ENCODE measurements at places on chromosomes 16 and 17.

DNA sequence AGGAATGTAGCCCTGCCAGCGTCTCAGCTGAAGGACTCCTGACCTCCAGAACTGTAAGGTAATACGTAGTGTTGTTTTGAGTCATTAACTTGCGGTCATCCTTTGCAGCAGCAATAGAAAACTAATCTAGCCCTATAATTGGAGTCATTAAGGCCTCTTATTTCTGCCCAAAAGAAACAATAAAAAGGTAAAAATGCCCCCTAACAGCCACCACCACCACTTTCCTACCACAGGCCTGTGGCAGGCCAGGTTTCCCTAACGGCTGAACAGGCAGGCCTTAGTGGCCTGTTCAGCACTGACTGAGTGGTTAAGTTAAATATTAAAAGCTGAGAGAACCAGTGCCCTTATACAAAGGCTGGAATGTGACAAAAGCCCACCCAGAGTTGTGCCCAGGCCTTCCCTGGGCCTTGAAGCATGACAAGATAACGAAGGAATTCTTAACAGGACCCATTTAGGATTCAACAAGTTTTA is 286.5 kb upstream of the ERCC4 start:
- DNase-seq = no peak

GRCh38 chr17:65389949-65390348 is 171.5 kb downstream of the AXIN2 start:
- no peak for DNase-seq

GRCh38 chr16:75380870-75381269 is 52.4 kb downstream of the CFDP1 start:
- no peak for DNase-seq

GRCh38 chr17:61223725-61224124 is 175.9 kb upstream of the TBX2 start:
- DNase-seq = no peak

DNA sequence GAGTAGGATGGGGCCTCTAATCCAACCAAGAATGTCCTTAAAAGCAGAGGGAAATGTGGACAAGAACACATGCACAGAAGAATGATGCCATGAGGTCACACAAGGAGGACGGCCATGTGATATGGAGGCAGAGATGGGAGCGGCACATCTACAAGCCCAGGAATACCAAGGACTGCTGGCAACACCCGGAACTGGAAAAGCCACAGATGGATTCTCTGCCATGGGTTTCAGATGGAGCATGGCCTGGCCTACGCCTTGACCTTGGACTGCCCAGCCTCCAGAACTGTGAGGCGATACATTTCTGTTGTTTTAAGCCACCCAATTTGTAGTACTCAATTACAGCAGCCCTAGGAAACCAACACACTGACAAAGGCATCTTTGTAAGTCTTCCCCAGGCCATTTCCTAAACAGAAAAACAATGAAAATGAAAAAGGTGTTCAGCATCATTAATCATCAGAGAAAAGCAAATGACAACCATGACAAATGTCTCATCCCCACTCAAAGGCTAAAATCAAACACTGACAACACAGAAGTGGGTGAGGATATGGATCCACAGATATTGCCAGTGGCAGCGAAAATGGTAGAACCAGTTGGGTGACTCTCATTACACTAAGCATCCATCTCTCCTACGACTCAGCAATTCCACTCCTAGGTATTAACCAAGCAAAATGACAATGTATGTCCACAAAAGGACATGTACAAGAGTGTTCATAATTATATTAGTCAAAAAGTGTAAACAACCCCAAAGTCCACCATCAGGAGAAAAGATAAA is 76.9 kb upstream of the CNEP1R1 start:
- no peak for DNase-seq

DNA sequence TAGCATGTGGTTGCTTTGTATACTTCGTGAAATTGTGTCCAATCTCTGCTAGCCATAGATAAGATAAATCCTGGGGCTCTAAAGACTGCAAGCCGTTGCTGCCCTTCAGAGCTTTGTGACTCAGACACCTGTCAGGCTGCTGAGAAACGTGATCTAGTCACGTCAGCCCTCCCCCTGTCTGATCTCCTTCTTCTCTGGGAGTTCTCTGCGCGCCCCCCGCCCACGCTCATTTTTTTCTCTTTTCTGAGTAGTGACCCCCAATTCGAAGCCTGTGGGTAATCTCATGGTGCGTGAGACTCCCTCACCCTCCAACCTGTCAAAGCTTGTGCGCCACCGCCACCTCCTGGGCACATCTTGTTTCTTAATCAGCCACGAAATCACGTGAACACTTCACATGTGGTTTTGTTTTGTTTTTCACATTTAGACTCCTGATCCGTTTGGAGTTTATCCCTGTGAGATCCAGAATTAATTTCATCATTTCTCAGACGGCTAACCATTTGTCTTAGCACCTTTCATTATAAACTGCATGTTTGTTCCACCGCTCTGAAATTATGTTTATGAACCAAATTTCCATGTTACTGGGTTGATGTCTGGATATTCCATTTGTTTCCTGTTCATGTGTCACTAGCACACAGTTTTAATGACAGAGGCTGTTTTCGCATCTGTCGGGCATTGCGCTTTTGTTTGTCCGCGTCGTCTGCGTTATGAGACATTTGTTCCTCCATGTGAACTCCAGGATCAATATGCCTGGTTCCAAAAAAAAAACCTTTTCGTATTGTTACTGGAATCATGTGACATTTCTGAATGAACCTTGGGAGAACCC is 977 bp upstream of the ZNF778 start:
- peak; percentile 60 for DNase-seq

GRCh38 chr16:18003033-18003432 is 333.5 kb downstream of the NPIPA8 start:
- DNase-seq = no peak

DNA sequence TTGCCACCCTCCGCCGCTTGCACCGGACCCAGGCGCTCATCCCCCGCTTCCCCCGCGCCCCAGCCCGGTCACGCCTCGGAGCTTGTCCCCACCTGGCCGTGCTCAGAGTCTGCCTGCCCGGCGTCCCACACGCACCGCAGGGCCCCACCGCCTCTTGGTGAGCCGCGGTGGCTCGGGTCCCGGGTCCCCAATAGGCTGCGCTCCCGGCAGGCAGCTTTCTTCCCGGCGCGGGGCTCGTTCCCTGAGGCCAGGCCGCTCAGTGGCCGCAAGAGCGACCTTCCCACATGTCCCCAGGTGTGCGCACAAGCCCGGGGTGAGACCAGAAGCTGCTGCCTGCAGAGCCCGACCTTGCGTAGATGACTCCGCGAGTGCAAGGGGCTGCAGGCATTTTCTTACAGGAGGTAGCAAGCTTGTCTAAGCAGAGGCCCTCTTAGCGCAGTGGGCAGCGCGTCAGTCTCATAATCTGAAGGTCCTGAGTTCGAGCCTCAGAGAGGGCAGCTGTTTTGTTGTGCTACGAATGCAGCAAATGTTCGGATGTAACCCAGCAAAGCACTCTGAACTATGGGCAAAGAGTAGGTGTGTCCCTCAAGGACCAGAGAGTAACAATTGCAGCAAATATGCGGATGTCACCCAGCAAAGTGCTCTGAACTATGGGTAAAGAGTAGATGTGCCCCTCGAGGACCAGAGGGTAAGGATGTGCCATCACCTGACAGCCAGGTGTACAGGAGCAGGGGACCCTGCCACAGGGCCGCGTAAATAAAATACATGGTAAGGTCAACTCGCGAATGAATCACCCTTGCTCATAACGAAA is 15.6 kb downstream of the TLE7 start:
- DNase-seq = no peak

DNA sequence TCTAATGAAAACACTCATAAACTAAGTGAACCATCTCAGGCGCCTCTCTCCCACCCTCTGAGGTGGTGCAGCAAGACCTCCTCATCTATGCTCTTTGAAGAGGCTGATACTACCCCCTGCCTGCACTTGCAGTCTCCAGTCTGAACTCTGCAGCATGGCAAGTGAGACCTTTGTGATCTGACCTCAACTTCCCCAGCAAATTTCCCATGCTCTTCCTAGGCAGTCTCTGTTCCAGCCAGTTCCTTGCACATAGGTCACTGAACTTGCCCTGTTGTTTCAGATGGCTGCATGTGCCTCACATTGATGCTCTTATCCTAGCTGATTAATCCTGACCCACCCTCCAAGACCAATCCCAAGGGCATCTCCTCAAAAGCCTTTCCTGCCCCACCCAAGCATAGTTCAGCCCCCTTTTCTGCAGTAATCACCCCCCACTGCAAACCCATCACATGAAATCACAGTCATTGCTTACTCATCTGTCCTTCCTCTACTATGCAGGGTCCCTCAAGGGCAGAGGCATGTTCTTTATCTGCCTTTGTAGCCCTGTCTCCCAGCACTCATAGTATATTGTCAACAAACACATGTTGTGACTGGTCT is 42.0 kb downstream of the TBX21 start:
- DNase-seq = no peak

- no peak for DNase-seq
These were observed 676.2 kb downstream of the CDH11 start for GRCh38 chr16:64445649-64446048.

- DNase-seq = no peak
These were observed 2.4 kb upstream of the CACNA1H start for GRCh38 chr16:1150511-1150982.

DNA sequence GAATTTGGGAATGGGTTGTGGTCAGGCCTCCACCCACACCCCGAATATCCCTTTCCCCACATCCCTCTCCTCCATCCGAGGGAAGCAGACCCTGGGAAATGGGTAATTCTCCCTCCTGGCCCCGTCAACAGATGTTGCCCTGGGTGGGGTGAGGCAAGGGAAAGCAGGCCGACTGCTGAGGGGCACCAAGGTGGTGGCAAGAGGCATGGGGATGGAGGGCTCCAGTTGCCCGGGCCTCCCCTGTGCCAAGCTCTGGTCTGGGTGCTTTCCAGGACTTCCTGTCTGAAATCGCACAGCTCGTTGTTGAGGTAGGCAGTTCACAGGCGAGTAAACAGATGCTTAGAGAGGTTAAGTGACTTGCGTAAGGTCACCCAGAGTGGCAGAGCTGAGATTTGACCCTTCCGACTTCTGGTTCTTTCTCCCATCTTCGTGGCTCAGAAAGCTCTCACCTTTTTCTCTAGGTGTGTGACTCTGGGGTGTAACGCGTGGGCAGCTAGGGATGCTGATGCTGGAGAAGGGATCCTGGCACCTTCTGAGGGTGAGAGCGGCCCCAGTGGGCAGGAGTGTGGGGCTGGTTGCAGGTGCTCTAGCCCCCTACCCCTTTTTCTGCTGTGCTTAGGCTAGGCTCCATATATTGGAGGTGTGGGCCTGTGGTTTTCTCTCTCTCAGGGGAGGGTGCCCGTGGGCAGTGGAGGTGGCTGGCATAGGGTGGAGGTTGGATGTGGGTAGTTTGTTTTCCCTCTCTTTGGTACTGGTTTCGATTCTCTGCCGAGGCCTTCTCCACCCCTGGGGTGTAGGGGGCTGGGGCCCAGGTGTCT is 17.2 kb downstream of the RARA start:
- DNase-seq = no peak

GRCh38 chr17:31495022-31495885 is 103.8 kb downstream of the RAB11FIP4 start:
- no peak for DNase-seq

GRCh38 chr17:32483451-32484019 is 3.3 kb upstream of the CDK5R1 start:
- DNase-seq = peak; percentile 71

- DNase-seq = peak; percentile 59
These were observed 199.3 kb downstream of the NTN1 start for GRCh38 chr17:9220398-9221146.

GRCh38 chr17:4607773-4608187 is 23.5 kb downstream of the SMTNL2 start:
- no peak for DNase-seq

DNA sequence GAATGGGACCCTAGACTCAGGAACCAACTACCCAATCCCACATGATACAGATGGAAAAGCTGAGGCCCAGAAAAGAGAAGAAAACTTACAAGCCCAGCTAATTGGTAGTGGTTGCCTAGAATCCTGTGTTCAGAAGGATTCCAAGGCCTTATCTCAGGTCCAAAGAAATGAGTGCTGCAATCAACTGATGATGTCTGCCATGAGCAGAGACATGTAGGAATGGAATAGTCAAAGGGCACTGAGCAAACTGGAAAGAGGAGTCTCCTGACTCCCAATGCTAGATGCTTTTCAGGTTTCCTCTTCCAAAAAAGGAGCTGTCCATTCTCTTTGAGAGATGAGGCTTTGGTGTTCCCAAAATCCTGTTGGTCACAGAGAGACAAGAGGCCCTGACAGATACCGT is 210.6 kb downstream of the ZNF423 start:
- no peak for DNase-seq

GRCh38 chr16:14354561-14355351 is 275.3 kb downstream of the PARN start:
- DNase-seq = no peak

DNA sequence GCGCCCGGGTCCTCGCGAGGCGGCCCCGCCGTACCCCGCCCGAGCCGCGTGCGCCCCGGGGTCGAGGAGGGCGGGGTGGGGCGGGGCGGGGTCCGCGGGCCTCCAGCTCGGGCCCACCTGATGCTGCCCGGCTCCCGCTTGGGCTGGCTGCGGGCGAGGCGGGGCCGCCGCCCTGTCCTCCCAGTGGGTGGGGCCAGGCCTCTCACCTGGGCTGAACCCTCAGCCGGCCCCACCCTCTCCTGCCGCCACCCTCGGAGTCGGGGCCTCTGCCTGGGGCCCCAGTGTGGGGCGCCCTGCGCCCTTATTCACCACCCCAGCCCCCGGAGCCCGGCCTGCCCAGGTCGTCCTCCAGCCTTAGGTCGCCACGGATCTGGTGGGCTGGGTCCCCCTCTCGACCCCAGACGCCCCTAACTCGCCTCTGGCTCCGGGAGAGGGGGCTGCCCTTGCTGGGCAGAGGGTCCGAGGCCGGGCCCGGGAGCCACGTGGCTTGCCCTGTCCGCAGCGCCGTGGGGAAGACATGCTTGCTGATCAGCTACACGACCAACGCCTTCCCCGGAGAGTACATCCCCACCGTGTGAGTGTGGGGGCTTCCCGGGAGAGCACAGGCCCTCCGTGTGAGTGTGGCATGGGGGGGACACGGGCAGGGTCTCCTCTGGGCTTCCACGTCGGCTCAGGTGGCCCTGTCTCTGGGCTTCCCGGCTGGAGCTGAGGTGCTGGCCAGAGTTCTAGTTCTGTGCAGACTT is 578 bp downstream of the RAC3 start:
- DNase-seq = no peak

All from posterior cingulate gyrus (tissue), 11 donors.